ENCODE measurements at places on chromosomes 3 and 15.

DNA sequence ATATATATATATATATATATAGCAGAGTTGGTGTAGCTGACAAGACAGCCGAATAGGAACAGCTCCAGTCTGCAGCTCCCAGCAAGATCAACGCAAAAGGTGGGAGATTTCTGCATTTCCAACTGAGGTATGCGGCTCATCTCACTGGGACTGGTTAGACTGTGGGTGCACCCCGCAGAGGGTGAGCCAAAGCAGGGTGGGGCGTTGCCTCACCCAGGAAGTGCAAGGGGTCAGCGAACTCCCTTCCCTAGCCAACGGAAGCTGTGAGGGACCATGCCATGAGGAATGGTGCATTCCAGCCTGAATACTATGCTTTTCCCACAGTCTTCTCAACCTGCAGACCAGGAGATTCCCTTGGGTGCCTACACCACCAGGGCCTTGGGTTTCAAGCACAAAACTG is 81.7 kb upstream of the ST3GAL6 start:
- no peak for DNase-seq

DNA sequence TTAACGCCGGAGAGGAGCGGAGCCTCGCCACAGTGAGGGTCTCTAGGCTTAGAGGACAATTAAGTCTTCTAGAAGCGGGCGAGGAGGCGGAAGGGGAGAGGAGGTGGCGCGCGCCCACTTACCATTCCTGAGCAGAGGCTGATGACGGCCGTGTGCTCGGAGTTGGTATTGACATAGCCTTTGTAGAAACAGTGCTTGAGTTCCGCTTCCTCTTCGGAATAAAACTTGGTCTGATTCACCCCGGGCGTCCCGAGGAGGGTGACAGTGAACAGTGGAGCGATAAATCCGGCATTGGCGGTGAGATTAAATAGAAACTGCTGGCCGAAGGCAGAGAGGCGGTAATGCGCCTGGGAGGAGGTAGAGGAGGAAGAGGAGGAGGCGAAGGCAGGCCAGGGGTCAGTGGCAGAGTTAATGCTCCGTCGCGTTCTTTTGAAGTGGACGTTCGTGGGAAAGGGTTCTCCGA is 1.3 kb downstream of the ADAMTS9 start:
- peak; percentile 3 for DNase-seq

DNA sequence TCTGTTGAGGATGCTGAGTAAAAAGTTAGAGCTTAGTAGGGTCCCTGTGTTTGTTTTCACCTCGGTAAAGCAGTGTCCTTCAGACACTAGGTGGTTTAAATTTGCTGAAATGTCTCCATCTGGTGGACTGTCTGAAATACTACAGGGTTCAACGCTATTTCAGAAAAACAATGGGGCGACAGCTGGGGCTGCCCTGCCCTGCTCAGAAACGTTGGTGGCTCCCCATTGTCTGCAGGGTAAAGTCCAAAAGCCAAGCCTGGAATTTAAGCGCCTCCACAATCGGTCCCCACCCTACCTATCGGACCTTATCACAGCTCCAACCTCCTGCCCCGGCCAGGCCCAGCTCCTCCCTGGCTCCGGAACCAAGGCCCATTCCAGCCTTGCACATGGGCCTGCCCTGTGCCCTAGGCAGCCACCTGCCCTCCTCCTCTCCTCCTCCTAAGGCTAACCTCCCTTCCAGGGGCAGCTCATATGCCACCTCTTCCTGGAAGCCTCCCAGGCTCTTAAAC is 4.3 kb upstream of the TSEN2 start:
- DNase-seq = peak; percentile 22

DNA sequence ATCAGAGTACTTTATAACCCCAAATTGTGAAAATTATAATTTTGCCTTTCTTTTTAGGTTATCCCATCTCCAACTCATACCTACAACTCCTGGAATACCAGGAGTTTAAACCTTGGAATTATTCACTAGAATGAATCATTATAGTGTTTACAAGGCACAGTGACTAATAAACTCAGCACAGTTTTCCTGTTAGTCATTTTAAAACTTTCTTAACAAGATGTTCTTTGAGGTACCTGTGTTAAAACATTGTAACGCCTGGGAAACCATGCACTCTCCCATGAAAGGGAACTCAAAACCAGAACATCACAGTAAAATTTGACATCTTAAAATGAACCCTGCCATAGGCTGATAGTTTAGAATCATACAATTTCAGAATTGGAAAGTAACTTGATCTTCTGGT is 132.4 kb upstream of the OSTN start:
- no peak for DNase-seq

DNA sequence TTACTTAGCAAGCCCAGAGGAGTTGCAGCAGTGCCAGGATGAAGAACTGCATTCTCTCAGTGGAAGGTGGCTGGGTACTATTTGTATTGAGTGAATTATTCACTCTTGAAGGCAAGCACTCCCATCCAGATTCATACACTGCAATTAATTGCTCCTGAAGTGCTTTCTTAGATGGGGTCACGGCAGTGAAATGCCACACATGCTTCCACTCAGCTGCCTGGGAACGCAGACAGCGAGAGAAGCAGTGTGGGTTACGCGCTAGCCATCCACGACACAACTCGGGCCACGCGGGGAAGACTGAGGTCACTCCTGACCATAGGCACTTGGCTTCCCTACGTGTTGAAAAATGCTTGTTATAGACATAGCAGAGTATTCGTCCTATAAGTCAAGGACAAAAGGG is 30.8 kb upstream of the LMCD1 start:
- DNase-seq = no peak

DNA sequence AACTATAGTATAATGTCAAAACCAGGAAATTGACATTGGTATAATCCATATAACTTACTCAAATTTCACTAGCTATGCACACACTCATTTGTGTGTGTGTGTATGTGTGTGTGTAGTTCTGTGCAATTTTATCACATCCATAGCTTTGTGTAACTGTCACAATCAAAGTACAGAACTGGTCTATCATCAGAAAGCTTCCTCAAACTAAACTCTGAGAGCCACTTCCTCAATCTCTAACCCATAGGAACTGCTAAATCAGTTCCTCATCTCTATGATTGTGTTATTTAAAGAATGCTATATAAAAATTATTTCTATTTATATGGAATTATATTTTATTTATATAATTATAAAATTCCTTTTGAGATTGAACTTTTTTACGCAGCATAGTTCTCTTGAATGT is 18.1 kb downstream of the LNP1 start:
- no peak for DNase-seq

DNA sequence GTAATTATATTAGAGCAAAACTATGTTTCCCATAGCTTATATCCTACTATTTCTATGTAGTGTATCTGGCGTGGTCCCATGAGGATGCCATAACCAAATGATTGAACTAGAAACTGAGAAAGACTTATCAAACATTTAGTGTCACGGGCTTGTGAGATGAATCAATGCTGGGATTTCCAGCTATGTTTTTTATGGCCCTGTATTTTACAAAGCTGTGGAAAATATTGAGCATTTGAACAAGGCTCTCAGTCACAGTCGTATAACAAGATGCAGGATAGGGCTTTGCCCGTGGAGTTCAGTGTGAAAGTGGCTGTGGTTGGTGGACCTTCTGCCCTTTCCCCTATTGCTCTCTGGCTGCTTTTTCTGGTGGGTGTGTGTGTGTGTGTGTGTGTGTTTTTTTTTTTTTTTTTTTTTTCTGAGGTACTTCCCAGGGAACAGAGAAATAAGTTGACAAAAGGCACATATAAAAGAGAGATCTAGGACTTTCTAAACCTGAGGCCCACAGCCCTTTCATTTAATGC is 60.7 kb downstream of the CACNA1D start:
- DNase-seq = no peak

GRCh38 chr3:22526266-22526837 is 676.8 kb upstream of the UBE2E2 start:
- DNase-seq = no peak

- DNase-seq = no peak
Measured at GRCh38 chr15:63332367-63333124, 49.1 kb downstream of the CA12 start.

GRCh38 chr3:37990527-37990926 is at the start of gene VILL:
TSS of gene VILL (plus strand) at chr3:37990786. CDS start at chr3:37993673, 2,887 bp downstream.
- peak; percentile 62 for DNase-seq

GRCh38 chr3:144003051-144003450 is 31.4 kb downstream of the DIPK2A start:
- DNase-seq = no peak

GRCh38 chr3:50237754-50238548 is 1.9 kb downstream of the GNAI2 start:
- peak; percentile 72 for DNase-seq

GRCh38 chr3:69815970-69816369 is 76.7 kb downstream of the MITF start:
- no peak for DNase-seq

Measured in NCI-H510A treated with DMSO at 0.1 percent for 48 hours (cell line).